ENCODE measurements at places on chromosomes 1 and 21. TPM values are rescaled to one million over a fixed set of nuclear protein-coding genes. Genes with fewer than 3 reads are reported as not detected.

Gene TNFSF4
- 2.5 TPM for total RNA-seq

Gene SIPA1L2
- total RNA-seq: 1.4 TPM

Gene SERPINC1
- total RNA-seq: not detected

Gene TMEM81
- 2.6 TPM for total RNA-seq

Gene SHISA4
- total RNA-seq: 1.8 TPM

Gene TTLL7
- total RNA-seq: 1.9 TPM

Gene S100A7A
- total RNA-seq: not detected

Gene MFSD2A
- total RNA-seq: 6.0 TPM

All from T-helper 1 cell treated with Interleukin-12 subunit alpha and Interleukin-12 subunit beta and Interleukin-4 antibody, amounts not matched to agents 30 ng/mL and 1 ng/mL, for 36 hours (primary cell).